ENCODE measurements at places on chromosomes 12 and 14.

DNA sequence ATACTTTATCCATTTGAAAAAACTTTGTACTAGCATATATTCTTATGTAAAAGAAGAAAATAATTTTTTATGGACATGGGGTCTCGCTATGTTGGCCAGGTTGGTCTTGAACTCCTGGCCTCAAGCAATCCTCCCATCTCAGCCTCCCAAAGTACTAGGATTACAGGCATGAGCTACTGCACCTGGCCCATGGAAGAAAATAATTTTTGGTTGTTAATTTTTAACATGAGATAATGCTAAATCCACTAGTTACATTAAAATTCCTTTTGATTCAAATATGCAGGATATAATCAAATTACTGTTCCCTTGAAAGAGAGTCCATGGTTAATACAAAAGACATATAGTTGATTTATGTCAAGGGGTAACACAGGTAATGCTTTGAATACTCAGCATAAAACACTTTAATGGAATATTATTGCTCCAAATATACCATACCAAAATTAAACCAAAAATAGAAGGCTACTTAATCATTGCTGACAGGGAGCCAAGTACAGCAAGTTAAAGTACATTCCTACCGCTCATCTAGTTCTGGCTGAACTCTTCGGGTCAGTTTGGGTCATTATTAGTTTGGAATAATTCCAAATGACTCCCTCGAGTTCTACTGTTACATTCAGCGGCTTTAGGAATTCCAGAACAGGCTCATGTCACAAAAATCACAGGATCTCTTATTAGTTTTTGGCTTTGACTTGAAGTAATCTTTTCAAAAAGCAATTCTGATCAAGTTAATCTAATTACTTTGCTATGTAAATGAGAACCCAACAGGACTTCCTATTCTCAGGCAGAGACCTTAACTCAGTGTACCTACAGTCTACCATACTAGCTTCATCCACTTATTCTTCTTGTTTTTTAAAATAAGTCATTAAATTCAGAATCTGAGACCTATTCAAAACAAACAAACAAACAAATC lies 6.1 kb downstream of the SOS2 start:
- DNase-seq: no peak

GRCh38 chr14:52397844-52398243 lies 83.7 kb downstream of the PTGER2 start:
- DNase-seq: no peak

DNA sequence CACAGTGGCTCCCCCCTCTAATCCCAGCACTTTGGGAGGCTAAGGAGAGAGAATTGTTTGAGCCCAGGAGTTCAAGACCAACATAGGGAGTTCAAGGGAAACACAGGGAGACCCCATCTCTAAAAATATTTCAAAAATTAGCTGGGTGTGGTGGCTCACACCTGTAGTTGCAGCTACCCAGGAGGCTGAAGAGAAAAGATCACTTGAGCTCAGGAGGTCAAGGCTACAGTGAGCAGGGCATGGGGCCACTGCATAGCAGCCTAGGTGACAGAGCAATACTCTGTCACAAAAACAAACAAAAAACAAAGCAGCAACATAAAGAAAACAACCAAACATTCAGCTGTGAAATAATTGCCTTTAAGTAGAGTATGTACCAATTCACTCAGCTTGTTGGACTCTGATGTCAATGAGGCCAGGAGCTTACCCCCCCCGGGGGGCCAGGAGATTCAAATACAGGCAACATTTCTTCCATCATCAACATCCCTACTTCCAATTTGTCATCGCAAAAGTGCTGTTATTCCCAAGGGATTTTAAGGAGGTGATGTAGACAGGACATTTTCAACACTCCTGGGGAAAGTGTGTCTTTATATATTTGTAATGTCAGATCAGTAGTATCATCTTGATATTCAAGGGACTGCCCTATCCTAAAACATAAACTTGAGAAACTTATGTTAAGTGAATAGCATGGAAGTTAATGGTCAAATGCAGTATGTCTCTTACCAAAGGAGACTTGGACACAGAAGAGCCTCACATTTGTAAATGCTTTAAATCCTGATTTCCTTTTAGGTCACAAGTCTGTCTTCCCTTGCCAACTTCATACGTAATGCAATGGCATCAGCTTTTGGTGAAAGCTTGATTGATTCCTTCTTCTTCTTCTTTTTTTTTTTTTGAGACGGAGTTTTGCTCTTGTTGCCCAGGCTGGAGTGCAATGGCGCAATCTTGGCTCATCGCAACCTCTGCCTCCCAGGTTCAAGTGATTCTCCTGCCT lies 40.6 kb upstream of the AEBP2 start:
- no peak for DNase-seq

GRCh38 chr14:94638339-94638738 lies 26.1 kb downstream of the SERPINA3 start:
- DNase-seq: no peak

- DNase-seq: no peak
These were observed 27.7 kb downstream of the KRT18 start for GRCh38 chr12:52976574-52977071.

GRCh38 chr14:22536853-22537338 lies 52.1 kb downstream of the DAD1 start:
- no peak for DNase-seq

DNA sequence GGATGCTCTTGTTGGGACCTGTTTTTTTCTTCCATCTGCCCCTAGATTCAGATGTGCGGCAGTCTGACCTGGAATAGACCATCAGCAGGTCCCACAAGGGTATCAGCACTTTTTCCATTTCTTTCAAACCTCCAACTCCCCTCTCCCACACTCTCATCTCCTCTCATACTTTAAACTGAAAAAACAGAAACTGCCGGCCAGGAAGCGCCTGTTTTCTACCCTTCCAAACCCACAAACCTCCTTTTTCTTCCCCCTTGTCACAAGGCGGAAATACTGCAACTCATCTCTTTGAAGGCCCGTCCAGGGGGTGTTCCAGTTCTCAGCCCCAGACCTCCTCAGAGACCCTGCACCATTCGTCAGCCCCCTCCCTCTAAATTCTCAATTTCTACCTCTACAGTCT lies 62.5 kb upstream of the FKBP4 start:
- no peak for DNase-seq

DNA sequence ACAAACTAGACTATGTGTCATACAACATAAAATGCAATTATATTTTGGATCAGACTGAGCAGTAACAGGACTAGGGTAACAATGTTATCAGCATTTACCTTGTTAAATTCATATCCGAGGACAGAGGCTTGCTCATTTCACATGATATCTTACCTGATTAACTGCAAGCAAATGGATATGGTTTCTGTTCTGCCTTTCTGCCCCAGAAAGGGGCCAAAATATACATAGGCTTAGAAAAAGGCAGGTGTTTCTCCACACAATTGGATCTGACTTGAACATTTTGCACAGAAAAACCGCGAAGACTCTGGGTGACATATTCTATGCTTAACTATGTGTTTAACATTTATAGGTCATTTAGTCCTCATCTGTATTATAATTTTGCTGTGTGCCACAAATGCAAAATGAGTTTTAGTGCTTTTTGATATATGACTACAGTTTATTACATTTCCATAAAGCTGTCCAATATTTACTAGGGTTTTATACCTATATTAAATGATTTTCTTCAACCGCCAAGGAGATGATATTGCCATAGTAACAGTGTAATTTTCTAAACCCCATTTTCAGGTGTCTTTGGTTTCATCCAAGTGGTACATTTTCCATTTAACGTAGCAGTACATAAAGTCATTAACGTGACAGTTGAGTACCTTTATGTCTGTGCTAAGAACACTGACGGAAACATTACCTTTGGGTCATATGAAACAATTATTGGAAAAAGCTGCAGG lies 249.3 kb upstream of the KRR1 start:
- no peak for DNase-seq

DNA sequence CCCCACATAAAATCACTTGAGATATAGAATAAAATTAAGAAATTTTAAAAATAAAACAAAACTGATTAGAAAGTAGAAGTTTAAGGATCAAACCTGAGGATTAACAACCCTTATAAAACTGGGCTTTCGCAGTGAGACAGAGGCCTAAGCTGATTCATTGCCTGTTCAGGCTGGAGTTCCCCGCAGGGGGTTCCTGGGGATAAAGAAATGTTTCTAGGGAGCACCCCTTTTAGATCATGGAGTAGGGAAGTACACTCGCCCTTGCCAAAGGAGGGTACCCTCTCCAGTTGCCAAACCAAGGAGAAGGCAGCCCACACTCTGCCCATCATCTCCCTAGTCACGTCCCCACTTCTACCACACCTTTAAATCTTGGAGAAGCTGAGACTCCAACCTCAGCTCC lies 6.8 kb downstream of the GLIPR1 start:
- DNase-seq: no peak

DNA sequence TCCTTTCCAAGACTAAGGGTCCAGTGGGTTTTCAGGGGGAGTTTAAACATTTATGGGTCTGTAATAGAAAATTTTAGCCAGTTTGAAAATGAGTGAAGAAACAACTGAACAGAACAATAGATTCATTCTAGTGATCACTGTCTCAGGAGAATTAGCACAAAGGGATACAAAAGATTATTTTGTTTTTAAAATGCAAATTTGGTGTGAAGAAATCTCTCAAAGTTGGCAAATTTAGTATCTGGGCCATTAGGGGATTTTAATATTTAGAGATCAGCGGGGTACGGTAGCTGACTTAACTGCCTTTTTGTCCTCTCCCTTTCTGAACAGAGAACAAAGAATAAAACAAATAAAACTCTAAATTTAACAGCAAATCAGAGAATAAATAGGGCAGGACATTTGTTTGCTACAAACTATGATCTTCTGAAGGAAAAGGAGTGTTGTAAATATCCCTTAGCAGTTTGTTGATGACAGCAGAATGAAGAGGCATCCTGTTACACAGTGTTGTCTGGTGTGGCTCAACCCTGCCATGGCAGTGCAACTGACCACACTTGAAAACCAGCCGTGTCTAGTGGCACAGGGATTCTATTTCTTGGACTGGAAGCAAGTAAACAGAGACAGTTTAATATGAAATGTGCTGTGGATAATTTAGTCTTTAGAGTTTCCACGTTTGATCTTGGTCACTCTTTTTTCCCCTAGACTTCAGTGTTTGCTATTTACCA lies 46.3 kb upstream of the LRTM2 start:
- no peak for DNase-seq

Data from NCI-H1048 (cell line).